ENCODE measurements at places on chromosomes 12 and 14.

DNA sequence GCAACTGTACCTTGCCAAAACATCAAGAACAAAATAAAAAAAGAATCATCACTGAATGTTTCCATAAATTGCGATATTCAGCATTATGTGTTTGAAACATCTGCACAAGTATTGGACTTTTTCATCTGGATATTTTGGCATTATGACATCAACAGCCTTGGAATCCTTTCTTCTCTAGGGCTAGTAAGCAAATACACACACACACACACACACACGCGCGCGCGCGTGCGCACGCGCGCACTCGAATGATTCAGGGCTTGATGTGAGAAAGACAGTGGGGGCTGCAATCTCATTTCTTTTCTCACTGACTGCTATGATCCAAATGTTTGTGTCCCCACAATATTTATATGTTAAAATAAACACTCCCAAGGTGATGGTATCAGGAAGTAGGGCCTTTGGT is 90.0 kb upstream of the SLC38A4 start:
- DNase-seq: no peak

DNA sequence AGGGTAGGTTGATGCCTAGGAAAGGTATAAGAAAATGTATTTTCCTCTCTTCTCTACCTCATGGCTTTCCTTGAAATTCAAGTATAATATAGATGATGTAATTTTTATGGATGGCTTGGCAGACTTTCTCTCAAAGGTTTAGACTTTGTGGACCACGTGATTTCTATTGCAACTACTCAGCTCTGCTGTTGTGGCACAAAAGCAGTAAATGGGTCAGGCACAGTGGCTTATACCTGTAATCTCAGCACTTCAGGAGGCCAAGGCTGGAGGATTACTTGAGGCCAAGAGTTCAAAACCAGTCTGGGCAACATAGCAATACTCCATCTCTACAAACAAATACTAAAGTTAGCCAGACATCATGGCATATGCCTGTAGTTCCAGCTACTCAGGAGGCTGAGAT is 22.0 kb downstream of the SRP54 start:
- no peak for DNase-seq

DNA sequence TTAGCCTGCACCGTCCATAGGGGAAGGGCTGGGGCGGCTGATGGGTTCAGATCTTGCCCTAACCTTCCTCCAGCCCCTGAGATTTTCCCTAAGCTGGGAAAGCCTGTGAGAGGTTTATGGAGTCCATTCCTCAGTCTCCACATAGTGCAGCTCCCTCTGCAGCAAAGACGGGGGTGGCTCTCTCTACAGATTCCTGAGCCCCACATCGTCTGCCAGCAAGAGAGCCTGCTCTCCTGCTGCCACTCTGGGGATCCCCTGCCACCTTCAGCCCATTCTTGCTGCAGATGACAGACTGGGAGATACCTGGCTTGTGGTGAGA is 3.1 kb downstream of the SMIM41 start:
- no peak for DNase-seq

DNA sequence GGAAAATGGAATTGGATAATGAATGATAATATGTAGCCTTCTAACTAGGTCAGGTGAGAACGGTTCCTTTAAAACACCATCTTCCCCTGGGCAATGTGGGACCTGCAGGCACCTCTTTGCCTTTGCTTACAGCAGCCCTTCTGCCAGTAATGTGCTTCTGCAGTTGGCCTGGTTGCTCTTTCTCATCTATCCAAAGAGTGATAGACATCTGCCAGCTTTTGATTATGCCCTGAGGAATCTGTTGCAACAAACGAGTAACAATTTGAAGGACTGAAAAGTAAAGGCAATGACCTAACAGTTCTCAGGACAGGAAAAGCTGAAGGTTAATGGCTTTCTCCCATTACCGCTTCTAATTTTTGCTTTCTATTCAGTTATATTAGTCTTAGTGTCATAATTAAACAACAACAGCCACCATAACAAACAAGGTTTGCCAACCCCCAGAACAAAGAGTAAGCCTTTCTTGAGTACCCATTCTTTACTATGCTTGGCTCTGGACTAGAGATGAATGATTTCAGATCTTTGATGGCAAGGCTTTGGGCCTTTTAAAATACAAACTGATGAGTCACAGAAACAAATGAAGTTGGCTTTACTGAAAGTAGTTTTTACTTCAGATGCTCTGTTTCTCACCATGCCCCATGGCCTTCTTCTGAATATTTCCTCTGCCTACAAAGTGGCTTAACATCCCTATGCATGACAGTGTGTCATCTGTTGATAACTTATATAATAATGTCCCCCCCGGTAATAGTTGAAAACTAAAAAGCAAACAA is 76.1 kb upstream of the KRR1 start:
- no peak for DNase-seq

DNA sequence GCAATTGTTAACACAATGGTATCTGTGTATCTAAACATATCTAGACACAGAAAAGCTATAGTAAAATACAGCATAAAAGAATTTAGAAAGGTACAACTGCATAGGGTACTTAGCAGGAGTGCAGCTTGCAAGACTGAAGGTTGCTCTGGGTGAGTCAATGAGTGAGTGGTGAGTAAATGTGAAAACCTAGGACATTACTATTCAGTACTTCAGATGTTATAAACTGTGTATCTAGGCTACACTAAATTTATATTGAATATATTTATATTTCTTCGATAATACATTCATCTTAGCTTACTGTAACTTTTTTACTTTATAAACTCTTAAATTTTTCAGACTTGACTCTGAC is 409.0 kb upstream of the DCN start:
- DNase-seq: no peak
